NCI-H2171 (cell line): ENCODE measurements at places on chromosomes 1 and 21.
A peak's percentile ranks its signal among the peaks of the same experiment; 100 is the strongest.

GRCh38 chr1:59243550-59243949 lies 53.3 kb upstream of the FGGY start:
- DNase-seq, result peak; percentile 16

GRCh38 chr1:217472915-217473314 lies 158.0 kb downstream of the GPATCH2 start:
- DNase-seq, result no peak

DNA sequence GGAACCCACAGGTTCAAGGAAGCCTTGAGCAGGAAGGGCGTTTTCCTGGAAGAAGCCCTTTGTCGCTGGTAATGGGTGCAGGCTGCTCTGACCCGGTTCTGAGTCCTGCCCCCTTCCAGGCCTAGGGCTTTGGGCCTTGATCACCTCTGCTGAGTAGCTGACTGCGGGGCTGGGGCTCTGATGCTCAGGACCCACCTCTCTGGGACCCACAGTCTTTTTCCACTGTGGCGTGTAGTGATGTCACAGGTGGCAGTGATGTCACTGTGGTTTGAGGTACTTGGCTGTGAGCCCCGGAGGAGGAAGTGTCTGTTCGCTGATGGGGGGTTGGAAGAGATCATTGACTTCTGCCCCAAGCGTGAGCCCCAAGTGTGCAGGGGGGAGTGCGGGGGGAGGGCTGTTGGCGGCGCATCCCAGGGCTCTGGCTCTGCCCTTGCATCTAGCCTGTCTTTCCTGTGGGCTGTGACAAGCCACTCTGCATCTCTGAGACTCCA lies 6.9 kb downstream of the TNFRSF1B start:
- no peak for DNase-seq

- DNase-seq, result no peak
Observed at GRCh38 chr1:2546515-2547209, 9.5 kb upstream of the TNFRSF14 start.

GRCh38 chr21:44020551-44020950 lies 8.4 kb downstream of the TRAPPC10 start:
- no peak for DNase-seq

- no peak for DNase-seq
Observed at GRCh38 chr21:42285569-42286245, 29.5 kb downstream of the TFF3 start.

DNA sequence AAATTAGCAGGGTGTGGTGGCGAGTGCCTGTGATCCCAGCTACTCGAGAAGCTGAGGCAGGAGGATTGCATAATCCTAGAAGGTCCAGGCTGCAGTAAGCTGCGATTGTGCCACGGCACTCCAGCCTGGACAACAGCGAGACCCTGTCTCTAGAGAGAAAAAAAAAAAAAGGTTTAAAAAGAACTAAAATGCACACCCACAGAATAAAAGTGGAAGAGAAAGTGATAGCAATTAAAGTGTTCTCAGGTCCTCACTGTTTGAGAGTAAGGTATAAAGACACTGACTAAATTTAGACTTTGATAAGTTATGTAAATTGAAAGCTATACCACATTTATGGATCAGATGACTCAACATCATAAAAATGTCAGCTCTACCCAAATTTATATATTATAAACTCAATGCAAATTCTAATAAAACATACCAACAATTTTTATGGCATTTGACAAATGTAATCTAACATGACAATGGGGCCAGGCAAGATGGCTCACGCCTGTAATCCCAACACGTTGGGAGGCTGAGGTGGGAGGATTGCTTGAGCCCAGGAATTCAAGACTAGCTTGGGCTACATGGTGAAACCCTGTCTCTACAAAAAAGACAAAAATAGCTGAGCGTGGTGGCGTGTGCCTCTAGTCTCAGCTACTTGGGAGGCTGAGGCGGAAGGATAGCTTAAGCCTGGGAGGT lies 11.8 kb downstream of the ZBTB17 start:
- no peak for DNase-seq

DNA sequence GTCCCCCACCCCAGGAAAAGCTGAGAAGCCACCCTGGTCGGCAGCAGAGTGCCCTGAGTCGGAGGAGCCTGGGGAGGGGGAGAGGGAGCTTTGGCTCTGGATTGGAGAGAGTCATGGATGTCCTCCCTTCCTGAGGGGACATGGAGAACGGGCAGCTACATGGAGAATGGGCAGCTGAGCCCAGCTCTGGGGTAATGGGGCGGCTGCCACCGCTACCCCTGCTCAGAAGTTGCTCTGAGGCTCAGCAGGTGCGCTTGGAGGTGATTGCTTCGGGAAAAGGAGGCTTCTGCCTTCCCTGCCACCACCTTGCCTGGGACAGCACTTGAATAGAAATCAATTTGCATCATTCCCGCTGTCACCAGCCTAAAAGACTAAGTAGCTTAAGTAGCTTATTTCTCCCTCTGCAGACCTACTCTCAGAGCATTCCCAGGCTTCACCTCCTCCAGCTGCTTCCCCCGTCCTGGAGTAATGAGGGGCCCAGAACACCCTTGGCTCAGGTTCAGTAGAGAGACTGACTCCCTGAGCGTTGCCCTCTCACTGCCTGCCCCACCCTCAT lies 8.3 kb downstream of the DISP3 start:
- no peak for DNase-seq

DNA sequence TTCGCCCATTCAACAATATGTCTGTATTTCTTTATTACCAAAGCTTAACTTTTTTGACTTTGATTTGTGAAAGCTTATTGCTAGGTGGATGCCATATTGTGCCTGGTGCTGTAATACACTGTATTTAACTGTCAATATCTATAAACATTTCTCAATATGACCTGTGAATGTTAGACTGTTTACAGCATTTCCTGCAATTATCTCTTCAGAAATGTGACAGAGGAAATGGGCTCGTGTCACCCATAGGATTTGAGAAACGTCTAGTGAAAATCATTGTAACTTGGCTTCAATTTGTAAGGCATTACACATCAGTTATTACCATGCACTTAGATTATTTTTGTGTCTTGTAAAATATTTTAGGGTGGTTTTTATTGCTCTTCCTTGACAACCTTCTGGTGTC lies 237.8 kb upstream of the ADGRL2 start:
- DNase-seq, result no peak

DNA sequence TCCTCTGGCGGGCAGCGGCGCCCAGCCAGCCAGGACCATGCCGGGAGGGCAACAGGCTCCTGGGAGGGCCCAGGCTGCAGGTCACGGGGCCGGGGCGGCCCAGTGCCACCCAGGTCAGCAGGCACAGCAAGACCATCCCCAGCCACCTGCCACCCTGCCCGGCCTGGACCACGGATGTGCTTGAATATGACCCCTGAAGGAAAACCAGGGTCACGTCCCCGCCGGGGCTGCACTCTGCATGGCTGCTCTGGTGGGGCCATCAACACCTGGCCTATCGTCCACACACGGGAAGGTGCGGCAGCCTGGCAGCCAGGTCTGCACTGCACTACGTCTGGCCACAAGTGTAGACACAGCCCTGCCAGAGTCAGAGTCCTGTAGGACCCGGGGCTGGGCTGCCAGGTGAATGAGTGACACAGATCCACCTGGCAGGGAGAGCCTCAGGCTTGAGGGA lies 6.9 kb downstream of the WNT9A start:
- DNase-seq, result no peak

GRCh38 chr1:15848143-15848928 lies 829 bp downstream of the SPEN start:
- DNase-seq, result peak; percentile 25

GRCh38 chr1:18362150-18362549 lies 118.6 kb upstream of the KLHDC7A start:
- no peak for DNase-seq

GRCh38 chr1:164524810-164525209 lies 34.2 kb upstream of the PBX1 start:
- DNase-seq, result no peak

- no peak for DNase-seq
Observed at GRCh38 chr1:199007423-199007822, 368.6 kb downstream of the PTPRC start.

- DNase-seq, result no peak
Observed at GRCh38 chr1:198259333-198260074, 102.7 kb downstream of the NEK7 start.

- no peak for DNase-seq
Observed at GRCh38 chr1:43491061-43491460, 37.3 kb upstream of the HYI start.

- DNase-seq, result peak; percentile 12
Observed at GRCh38 chr1:53303726-53304515, 23.9 kb downstream of the LRP8 start.

- no peak for DNase-seq
Observed at GRCh38 chr1:38235705-38236104, 189.1 kb upstream of the POU3F1 start.

DNA sequence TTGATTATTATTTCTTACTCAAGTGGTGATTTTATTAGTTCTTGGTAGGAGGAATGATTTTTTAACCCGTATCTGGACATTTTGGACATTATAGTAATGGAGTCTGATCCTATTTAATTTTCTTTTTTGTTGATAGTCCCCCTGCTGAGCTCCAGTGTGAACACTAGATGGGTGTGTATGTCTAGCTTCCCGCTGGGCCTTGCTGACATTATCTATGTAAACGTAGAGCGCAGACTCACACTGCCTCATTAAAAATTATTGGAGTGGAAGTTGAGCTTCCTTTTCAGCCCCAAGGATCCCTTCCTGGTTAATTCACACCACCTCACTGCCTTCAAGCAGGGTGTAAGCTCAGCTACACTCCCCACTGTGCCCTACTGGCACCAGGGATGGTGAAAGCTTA lies 467.6 kb upstream of the PKN2 start:
- no peak for DNase-seq

GRCh38 chr1:972726-973458 lies 6.6 kb downstream of the PLEKHN1 start:
- DNase-seq, result no peak

GRCh38 chr1:1547476-1547875 lies 7.1 kb upstream of the TMEM240 start:
- no peak for DNase-seq

- DNase-seq, result peak; percentile 74
Observed at GRCh38 chr1:114021665-114022099, 42.4 kb downstream of the OLFML3 start.

DNA sequence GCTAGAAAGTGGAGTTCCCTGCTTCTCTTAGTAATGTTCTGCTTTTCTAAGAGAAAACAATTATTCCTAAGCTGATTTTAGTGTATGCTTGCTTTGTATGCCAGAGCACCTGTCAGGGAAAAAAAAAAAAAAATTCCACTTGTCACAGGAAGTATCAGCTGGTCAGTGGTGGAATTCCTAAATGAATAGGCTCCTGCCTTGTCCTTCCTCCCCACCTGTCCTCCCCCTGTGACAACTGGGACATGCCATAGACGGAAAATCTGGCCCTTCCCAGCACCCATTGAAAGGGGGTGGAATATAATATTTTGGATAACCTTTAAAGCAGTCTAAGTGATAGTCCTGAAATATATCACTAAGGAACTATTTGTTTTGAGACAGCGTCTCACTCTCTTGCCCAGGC lies 10.8 kb downstream of the FNDC5 start:
- DNase-seq, result no peak

- DNase-seq, result no peak
Observed at GRCh38 chr21:45540601-45540970, 1.7 kb downstream of the SLC19A1 start.

DNA sequence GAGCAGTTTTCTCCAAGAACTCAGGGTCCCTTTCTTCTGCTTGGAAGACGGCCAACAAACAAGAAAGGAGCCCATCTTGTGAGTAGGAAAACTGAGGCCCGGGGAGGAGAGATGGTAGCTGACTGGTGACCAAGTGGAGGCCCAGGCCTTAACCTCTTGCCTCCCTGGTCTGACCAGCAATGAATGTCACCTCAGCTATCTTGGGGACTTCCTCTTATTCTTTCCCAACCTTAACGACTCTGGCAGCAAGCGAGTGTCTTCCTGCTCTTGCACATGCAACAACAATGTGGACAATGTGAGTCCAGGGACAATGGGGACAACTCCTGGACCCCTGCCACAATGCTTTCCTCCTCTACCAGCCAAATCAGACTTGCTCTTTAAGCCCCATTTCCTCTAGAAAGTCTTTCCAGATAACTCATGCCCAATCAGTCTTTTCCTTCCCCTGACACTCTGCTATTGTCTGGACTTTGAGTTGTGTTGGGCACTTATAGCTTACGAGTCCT lies 12.6 kb downstream of the HSPG2 start:
- DNase-seq, result no peak

DNA sequence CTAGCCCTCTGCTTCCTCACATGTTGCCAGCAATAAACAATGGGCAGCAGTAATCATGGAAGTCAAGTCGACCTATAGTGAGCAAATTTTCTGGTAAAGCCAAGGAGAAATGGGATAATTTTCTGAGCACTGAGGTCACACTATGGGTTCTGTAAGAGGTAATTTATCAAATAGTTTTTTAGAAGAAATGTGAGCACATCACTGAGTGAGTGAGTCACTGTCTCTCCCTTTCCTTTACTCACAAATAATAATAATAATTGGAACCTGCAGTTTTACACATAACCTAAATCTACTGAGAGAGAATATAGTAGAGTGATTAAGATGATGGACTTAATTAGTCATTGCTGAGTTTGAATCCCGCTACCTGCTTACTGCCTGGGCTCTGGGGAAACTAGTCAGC lies 23.6 kb downstream of the SLC35F3 start:
- no peak for DNase-seq

DNA sequence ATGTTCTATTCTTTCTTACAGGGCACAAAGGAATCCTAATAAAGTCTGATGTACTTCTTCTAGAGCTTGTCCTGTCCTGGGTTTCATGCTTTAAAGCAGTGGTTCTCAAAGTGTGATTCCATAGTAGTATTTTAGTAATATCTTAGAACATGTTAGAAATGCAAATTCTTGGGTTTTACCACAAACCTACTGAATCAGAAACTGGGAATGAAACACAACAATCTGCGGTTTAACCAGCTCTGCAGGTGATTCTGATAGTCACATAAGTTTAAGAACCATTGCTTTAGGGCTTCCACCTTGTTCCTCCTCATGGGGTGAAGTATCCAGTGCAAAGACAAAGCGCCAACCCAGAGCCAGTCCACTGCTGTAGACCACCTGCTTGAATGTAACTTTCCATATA lies 41.1 kb downstream of the NGF start:
- no peak for DNase-seq

DNA sequence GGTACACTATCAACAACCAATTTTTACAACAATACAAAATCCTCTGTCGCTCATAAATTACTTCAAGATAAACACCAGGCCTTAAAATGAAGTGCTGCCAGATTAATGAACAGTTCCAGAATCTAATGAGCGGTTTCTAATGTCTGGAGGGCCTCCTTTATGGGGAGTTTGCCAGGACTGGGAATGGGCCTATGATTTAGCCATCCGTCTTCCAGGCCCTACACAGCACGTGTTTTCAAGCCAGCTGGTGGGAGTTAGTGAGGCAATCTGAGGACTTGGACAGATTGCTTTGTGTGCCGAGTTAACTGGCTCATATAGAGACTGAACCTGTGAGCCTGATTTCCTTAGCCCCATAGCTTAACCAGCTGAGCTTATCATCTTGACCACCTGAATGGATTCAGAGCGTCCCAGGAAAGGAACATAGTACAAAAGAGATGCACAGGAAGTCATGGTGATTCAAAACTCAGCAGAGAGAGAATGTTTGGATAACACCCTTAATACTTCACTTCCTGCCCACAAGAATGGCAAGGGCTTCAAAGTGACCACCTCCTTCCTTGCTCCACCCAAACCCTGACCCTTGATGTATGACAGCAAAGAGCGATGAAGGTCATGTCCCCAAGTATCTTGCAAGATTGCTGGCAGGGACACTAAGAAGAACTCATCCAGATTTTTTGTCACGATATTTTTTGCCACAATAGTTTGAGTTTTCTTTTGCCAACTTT lies 143.5 kb downstream of the SLC30A10 start:
- no peak for DNase-seq

GRCh38 chr1:244964112-244964971 lies 100.0 kb upstream of the HNRNPU start:
- no peak for DNase-seq
